Endothelial cell of umbilical vein (primary cell): ENCODE measurements at places on chromosomes 13 and 19. TPM values are rescaled to one million over a fixed set of nuclear protein-coding genes. Genes with fewer than 3 reads are reported as not detected.

The SMIM24 gene
- total RNA-seq = not detected in 2 replicates

The BRME1 gene
- total RNA-seq = 1.5 and 2.5 TPM in 2 replicates

The PPM1N gene
- total RNA-seq = 0.40 and 0.81 TPM in 2 replicates

The MAB21L1 gene
- not detected in 2 replicates for total RNA-seq

The F7 gene
- total RNA-seq = not detected in 2 replicates

The ACER1 gene
- not detected in 2 replicates for total RNA-seq

The ZNF221 gene
- total RNA-seq = 4.2 and 6.0 TPM in 2 replicates

The GNG8 gene
- not detected in 2 replicates for total RNA-seq

The LGALS14 gene
- total RNA-seq = not detected in 2 replicates

The GRIK5 gene
- 0.53 and 2.2 TPM in 2 replicates for total RNA-seq

The ZNF560 gene
- not detected in 2 replicates for total RNA-seq

The IL4I1 gene
- 5.6 and 9.1 TPM in 2 replicates for total RNA-seq

The LGALS7 gene
- total RNA-seq = not detected in 2 replicates

The PABPC3 gene
- total RNA-seq = 0.18 and 0.31 TPM in 2 replicates

The KLK14 gene
- not detected in 2 replicates for total RNA-seq

The PLK5 gene
- total RNA-seq = not detected in 2 replicates

The ZNF285 gene
- 3.6 and 4.6 TPM in 2 replicates for total RNA-seq

The C19orf81 gene
- 1.1 and 2.5 TPM in 2 replicates for total RNA-seq

The ZNF700 gene
- 6.9 and 7.9 TPM in 2 replicates for total RNA-seq

The IZUMO2 gene
- not detected in 2 replicates for total RNA-seq

The FAM216B gene
- total RNA-seq = not detected in 2 replicates

The LAIR2 gene
- total RNA-seq = not detected in 2 replicates

The ANKLE1 gene
- total RNA-seq = 3.1 and 5.2 TPM in 2 replicates

The DNMT1 gene
- total RNA-seq = 154 and 165 TPM in 2 replicates

The PRKD2 gene
- total RNA-seq = 94.9 and 101 TPM in 2 replicates

The ZNF546 gene
- total RNA-seq = 4.3 and 4.4 TPM in 2 replicates

The KCNN1 gene
- total RNA-seq = 0.32 and 0.80 TPM in 2 replicates

The ZNF266 gene
- 16.7 and 17.0 TPM in 2 replicates for total RNA-seq

The KCNRG gene
- 0.83 and 0.86 TPM in 2 replicates for total RNA-seq

The ZNF541 gene
- 0.13 TPM in 1 of 2 replicates, not detected in the other for total RNA-seq

The CYP2A6 gene
- not detected in 2 replicates for total RNA-seq

The SYT5 gene
- total RNA-seq = 0.42 TPM in 1 of 2 replicates, not detected in the other

The AXL gene
- 151 and 172 TPM in 2 replicates for total RNA-seq

The AP1M2 gene
- total RNA-seq = not detected in 2 replicates

The GPATCH1 gene
- 8.1 and 9.2 TPM in 2 replicates for total RNA-seq

The TMEM150B gene
- total RNA-seq = not detected in 2 replicates

The TTC9B gene
- not detected in 2 replicates for total RNA-seq

The OR7A5 gene
- not detected in 2 replicates for total RNA-seq

The OR10H2 gene
- total RNA-seq = not detected in 2 replicates

The ZNF723 gene
- total RNA-seq = not detected in 2 replicates

The TRPC4 gene
- 0.42 and 0.64 TPM in 2 replicates for total RNA-seq

The ZNF418 gene
- total RNA-seq = 3.5 and 5.4 TPM in 2 replicates

The PSPN gene
- 1.0 and 1.2 TPM in 2 replicates for total RNA-seq

The CGB8 gene
- not detected in 2 replicates for total RNA-seq
